ENCODE measurements at places on chromosomes 11 and 22.

GRCh38 chr11:131764649-131765048, 394.2 kb downstream of the NTM start:
- DNase-seq, result no peak

DNA sequence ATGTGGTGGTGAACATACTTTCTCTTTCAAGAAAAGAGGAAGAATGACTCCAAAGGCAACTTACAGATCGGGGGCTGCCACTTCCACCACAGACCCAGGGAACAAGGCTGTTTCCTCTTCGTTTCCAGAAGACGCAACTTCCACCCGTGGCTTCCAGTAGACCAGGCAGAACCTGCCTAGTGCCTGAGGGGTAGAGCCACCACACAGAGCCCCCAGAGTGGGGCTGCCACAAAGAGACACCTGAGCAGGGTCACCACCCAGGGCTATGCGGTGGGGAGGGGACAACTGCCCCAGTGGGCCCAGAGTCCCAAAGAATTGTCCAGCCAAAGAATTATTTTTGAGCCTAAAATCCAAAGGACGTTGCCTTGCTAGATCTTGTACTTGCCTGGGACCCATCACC, 16.7 kb upstream of the PHF21B start:
- no peak for DNase-seq

GRCh38 chr22:28918550-28919271, 35.3 kb downstream of the ZNRF3 start:
- DNase-seq, result no peak

- DNase-seq, result no peak
These were observed 497.8 kb downstream of the TMEM135 start for GRCh38 chr11:87535513-87535912.

GRCh38 chr11:60942219-60942618, 9.8 kb downstream of the SLC15A3 start:
- no peak for DNase-seq

DNA sequence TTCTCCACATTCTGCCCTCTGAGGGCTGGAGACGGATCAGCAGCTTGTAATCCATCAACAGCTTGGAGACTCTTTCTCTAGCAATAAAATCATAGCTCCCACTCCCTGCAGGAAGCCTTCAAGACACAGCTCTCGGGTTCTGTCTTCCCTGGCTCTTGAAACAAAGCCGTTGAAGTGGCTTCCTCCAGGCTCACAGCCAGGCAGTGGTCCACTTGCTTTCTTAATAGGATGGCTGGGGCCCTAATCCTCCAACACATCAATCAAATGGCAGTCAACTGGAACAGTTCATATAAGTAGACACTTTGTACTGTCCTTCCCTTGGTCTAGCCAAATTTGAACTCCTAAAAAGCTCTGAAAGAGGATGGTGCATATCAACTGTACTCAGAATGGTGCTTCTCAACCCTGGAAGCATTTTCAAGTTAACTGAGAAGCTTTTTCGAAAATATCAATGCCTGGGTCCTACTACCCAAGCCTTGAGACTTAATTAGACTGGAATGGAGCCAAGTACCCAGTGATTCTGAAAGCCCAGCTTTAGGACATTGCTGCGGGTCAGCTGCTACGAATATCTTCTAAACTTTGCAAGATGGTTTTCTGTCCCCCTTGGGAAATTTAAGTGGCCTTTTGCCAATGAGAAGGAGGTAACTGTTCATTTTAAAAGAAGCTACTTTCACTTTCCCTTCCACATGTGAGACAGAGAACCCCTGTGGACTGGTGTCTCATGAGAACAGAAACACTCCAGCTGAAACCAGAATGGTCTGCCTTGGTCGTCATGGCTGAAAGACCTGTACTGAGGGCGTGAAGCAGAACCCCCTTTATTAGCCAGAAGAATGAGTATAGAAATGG, 74.7 kb downstream of the SC5D start:
- DNase-seq, result no peak

- DNase-seq, result no peak
These were observed 13.2 kb downstream of the KCNQ1OT1 start for GRCh38 chr11:2686360-2687222.

DNA sequence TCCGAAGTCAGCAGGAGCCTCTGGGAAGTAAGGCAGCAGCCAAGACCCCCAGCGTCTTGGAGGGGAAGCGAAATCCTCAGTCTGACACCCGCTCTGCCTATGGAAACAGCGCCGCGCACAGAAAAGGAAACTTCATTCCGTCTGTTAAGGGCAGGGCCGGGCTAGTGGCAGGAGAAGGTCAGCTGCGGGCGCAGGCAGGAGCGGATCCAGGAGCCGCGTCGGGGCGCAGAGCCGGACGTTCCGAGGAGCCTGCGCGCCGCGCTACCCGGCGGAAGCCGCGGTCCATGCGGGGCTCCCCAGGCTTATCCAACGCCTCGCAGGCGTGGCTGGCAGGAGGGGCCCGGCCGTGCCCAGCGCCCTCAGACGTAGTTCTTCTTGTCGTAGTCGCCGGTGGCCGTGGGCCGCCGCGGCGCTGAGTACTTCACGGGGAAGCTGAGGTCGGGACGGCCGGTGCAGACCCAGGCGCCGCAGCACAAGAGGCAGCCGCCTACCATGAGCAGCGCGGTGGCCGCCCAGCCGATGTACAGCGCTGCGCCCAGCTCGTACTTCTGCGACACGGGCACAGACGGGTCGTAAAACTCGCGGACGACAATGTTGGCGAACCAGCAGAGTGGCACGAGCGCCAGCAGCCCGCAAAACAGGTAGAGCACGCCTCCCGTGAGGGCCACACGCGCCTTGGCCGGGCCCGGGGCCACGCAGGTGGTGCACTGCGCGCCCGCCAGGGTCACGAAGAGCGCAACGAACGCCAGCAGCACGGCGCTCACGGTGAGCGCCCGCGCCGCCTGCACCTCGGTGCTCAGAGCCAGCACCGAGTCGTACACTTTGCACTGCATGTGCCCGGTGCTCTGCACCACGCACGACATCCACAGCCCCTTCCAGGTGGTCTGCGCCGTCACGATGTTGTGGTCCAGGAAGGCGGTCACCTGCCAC, 705 bp downstream of the CLDN5 start:
- no peak for DNase-seq

GRCh38 chr11:118135796-118136165, 16.8 kb downstream of the SCN4B start:
- DNase-seq, result no peak

GRCh38 chr11:3230636-3231549, 1.3 kb downstream of the MRGPRE start:
- no peak for DNase-seq

DNA sequence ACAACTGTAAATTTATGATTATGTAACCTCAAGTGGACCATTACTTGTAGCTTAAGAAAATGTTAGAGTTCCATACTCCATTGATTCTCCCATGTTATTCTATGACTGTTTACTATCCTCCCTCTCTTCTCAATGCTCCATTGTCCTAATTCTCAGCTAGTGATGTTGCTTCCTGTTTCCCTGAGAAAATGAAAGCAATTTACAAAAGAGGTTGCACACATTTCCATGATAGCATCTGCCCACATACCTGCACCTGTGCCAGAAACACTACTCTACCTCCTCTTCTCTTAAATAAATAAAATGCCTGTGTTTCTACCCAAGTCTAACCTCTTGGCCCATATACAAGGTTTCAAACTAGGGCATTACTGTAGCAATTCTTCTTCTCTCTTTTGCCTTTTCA, 1620.9 kb downstream of the FAM181B start:
- no peak for DNase-seq

DNA sequence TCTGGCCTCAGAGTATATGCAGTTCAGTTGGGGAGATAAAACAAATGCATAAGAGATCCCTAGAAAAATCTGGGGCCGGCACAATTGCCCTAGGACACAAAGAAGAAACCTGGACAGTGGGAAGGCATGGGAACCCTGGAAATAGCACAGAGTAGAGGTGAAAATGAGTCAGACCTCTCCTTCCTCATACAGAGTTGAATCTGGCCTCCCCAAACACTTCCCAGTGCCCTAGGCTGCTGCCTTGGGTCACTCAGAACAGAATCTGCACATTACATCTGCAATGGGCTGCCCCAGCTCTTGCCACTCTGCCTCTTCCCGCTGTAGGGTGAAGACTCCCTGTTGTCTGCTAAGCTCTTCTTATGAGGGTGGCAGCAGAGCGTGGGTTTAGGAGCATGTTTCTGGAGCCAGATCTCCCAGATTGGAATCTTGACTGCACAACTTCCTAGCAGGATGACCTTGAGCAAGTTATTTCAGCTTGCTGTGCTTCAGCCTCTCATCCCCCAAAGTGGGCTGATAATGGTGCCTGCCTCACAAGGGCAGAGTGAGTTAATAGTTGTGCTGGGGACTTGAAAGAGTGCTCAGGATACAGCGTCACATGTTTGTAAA, 47.1 kb upstream of the NECTIN1 start:
- DNase-seq, result no peak

DNA sequence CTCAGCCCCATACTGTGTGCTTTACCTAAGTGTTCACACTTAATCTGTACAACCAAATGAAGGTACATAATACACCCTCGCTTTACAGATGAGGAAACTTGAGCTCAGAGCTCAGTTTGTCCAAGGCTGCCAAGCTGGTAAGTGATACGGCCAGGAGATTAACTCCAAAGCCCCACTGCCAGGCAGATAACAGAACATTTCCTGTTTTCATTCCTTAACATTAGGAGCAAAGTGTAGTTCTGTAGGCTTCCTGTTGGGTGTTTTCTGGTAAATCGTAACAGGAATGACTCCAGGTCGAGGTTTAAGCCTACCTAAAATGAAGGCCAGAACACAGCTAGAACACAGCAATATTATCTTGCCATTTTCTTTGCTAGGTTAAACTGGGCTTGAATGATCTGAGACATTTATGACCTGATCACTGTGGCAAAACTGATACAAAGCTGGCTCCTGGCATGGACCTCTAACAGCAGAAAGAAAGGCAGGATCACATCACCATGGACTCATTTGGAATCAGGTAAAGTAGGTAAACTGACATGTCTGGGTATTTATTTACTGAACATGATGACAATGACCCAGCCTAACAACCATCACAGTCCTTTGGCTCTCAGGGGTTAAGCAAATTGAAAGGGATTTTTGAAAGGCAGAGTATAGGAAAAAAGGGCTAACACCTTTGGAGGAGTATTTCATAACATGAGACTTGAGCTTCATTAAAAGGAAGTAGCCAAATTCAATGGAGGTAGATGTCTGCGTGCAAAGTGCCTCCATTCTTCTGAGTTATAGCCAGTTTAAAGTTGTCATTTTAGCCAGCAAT, 3.9 kb upstream of the NUP50 start:
- no peak for DNase-seq

GRCh38 chr11:47393163-47394049, 15.0 kb upstream of the SLC39A13 start:
- DNase-seq, result no peak

- DNase-seq, result no peak
These were observed 42.0 kb downstream of the ALG9 start for GRCh38 chr11:111829185-111829968.

- DNase-seq, result no peak
These were observed 136.3 kb downstream of the ARHGAP42 start for GRCh38 chr11:100823360-100823759.

GRCh38 chr11:83639995-83640758, 354.0 kb upstream of the CCDC90B start:
- DNase-seq, result no peak

DNA sequence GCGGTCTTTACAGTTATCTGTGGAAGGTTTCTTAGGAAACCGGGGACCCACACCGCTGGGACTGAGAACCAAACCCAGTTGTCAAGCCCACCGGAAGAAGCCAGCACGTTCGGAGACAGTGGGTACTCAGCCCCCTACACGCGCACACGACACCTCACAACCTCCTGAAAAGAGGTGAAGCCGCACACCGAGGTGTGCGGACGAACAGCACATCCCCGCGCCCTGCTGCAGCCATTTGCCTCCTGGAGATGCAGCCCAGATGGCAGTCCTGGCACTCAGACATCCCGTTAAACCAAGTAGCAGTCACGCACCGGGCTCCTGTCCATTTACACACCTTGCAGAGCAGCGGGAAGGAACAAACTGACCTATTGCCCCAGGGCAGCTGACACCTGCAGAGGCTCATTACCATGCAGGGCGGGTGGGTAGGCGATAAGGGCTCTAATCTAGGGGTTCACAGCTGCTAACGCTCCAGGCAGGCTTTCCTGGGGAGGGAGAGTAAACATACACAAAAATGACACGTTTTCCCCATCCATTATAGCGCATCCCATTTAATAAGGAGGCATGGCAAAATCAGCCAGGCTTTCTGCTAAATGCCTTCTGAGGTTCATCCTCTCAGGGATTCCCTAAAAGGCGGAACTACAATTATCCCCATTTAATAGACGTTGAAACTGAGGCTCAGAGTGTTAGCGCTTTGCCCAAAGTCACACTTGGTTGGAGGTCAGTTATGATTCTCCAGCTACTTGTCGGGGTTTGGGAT, 864 bp upstream of the EHBP1L1 start:
- no peak for DNase-seq

DNA sequence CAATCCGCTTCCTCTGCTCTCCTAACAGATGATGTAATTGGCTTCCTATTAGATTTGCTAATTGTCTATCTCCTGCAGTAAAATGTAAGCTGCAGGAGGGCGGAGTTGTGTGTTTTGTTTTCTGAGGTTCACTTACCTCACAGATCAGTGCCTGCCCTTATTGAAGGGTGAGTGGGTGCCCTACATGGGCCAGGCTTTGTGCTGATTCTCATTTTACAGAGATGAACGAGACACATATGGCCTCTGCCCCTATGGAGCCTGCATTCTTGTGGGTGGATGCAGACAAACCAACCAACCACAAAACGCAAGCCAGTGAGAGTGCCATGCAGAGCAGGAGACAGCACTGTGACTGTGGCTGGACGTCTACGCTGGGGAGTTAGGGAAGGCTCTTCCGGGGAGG, 9.9 kb downstream of the TESMIN start:
- no peak for DNase-seq

GRCh38 chr11:76248210-76248609, 41.9 kb upstream of the WNT11 start:
- DNase-seq, result no peak

GRCh38 chr11:44094260-44094868, 1.1 kb upstream of the EXT2 start:
- DNase-seq, result peak; percentile 80

DNA sequence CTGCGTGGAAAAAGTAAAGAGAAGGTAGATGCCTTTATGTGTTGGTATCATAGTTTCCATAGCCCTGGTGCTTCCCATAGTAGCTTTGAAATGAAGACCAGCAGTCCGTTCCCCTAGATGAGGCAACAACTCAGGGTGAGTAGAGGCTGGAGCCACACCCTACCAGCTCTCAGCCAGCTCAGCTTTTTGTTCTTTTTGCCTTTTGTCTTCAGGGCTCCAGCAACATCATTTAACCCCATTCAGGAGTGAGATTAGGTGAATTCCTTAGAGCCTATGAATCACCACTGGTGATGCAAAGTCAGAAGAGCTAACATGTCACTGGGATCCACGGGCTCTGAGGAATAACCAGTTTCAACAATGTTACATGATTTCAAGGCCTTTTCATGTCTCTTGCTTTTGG, 14.0 kb upstream of the SESN3 start:
- DNase-seq, result no peak

GRCh38 chr11:64153812-64154211, 12.1 kb downstream of the MACROD1 start:
- DNase-seq, result no peak

GRCh38 chr11:117861151-117862018, 15.1 kb downstream of the FXYD6 start:
- no peak for DNase-seq

GRCh38 chr11:117444256-117444655, 116.6 kb downstream of the CEP164 start:
- no peak for DNase-seq
